ENCODE measurements at places on chromosomes 7 and 10.
A peak's percentile ranks its signal among the peaks of the same experiment; 100 is the strongest.

DNA sequence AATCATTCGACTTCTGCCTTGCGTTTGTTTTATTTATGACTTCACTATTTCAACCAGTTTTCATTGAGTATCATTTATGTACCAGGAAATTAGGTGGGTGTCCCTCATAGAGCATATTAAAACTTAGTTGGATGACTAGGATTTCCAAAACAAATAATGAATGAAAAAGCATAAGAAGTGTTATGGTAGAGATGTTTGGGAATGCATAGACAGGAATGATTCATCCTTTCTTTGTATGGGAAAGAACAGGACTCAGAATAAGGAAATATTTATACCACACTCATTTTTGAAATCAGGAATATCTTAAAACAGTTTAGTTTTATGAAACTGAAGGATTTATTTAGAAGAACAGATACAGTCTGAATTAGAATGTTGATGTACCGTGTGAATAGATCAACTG is 315.7 kb downstream of the EXOC4 start:
- no peak for DNase-seq

GRCh38 chr10:52276986-52277385 is 37.1 kb upstream of the DKK1 start:
- DNase-seq, result no peak

DNA sequence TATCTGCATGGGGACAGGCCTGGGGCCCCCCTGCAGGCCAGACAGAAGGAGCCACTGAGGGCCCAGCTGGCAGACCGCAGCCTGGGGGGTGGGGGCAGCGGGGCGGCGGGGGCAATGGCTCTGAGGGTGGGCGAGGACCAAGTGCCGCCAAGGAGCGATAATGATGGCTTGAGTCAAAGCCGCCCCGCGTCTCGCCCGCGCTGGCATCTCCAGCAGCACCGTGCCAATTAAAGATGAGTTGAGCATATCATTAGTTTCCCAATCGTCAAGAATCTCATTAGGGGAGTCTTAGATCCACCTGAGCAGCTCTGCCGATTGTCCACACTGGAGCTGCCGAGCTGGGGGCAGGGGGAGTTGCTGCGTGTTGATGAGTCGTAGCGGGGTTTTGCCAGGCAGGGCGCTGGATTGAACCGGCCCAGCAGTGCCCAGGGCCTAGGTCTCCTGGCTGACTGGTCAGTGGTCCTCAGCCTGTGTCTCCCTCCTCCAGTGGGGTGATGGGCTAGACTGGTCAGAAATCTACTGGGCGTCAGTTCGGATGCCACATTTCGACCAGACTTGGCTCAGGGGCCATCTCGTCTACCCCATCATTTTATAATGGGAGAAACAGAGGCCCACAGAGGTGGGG is 41.0 kb upstream of the PSMG3 start:
- no peak for DNase-seq

GRCh38 chr10:125087191-125087896 is 73.0 kb downstream of the CTBP2 start:
- DNase-seq, result no peak

- DNase-seq, result no peak
Measured at GRCh38 chr7:159108491-159108890, 36.2 kb downstream of the VIPR2 start.

- no peak for DNase-seq
Measured at GRCh38 chr10:14306190-14306589, 24.5 kb downstream of the FRMD4A start.

- peak; percentile 9 for DNase-seq
Measured at GRCh38 chr7:138980563-138981291, 462 bp downstream of the KIAA1549 start.

GRCh38 chr10:119517235-119518141 is 25.0 kb downstream of the RGS10 start:
- no peak for DNase-seq

DNA sequence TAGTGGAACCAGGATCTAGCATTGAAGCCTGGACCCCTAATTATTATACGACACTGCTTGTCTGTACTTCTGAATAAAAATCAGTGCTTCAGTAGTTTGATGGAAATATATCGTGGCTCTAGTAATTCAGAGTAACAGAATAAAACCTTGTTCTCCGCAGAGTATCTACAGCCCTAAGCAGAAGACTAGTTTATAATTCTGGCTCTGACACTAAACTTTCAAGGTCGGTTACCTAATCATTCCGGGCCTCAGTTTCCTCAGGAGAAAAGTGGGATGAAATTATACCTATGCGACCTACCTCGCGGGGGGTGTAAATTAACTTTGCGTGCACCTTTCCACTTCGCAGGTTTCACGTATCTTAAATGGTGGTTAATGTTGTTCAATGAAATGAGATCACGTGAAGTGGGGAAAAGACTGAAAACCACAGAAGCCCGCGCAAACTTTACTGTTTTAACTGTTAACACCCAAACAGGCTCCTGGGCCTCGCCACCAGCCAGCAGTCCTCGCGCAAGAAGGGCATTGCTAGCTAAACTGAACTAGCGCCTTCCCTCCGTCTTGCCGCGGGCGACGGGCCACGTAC is 615 bp downstream of the THAP5 start:
- no peak for DNase-seq

- no peak for DNase-seq
Measured at GRCh38 chr10:17768496-17768895, 16.5 kb downstream of the TMEM236 start.

DNA sequence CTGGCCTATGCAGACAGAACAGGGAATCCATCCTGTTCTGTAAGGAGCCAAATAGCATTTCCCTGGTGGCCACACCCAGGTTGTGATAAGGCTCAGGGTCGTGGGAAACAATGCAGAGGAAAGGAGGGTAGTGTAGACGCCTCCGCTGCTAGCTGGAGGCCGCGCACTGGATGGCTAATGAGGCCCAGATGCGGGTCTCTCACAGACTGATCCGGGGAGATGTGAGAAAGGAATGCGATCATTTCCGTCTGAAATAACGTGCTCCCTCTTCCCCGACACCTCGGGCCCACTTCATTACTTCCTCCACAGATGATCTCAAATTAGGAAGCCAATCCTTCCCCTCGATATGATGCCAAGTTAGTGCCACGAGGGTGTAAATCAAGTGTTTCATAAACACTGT is 203.3 kb downstream of the TAX1BP1 start:
- DNase-seq, result no peak

GRCh38 chr10:28807760-28808613 is 130.7 kb downstream of the BAMBI start:
- DNase-seq, result no peak
